Activated CD4-positive, alpha-beta T cell treated with anti-CD3 and anti-CD28 coated beads, Interleukin-2, amount 50 U/mL, for 4 hours (primary cell): ENCODE measurements at places on chromosomes 1 and 21.

- DNase-seq: no peak
Measured at GRCh38 chr1:230878591-230878990, 10.3 kb upstream of the C1orf198 start.

GRCh38 chr1:42966688-42967612 lies 8.3 kb upstream of the SLC2A1 start:
- DNase-seq: no peak

DNA sequence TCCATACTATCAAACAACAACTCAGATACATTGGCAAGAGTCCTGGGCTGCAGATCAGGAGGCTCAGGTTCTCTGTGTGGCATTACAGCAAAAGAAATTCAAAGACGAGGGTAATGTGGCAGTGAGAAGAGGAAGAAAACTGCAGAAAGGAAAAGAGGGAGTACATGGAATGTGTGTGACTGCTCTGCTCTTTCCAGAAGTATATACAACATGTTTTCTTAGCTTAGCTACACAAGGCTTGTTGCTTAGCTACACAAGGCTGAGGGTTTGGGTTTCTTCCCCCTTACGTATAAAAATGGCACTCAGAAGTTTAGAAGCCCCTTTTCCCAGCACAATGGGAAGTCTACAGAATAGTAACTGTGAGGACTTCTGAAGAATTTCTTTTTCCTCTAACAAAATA lies 86.0 kb downstream of the PRRX1 start:
- DNase-seq: no peak

GRCh38 chr1:53172426-53173128 lies 24.0 kb upstream of the CPT2 start:
- no peak for DNase-seq

DNA sequence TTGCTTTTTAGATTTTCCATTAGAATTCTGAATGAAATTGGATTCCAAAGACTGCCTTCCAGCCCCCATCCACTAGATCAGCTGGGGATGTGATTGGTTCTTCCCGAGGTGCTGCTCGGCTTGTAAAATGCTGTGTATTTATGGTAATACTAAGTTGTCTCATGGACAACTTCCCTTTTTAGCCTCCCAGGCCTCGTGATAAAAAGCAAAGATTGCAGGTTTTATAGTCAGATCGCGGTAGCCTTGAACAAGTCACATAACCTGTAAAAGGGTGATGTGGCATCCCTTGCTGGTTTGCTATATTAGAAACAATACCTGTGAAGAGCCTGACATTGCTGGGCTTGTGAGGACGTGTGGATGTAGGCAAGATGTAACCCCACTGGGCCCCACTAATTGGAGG lies 10.4 kb downstream of the MUL1 start:
- DNase-seq: no peak

DNA sequence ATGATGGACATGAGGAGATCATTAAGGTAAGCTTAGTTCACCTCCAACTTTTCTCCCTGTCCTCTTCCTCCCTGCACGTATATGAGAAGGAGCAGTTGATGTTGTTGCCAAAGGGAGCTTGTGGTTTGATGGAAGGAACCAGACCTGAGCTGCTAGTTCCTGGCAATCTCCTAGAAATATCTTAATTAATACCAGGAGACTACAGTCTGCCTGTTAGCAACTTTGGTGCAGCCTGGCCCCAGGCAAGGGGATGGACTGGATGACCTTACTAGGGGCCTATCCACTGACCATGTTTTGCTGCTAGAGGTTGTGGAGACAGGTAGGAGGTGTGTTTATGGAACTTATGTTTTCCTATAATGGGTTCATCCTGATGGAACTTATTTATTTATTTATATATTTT lies 22.6 kb downstream of the TUFT1 start:
- DNase-seq: no peak
